Cortex of kidney (tissue), 1 donor: ENCODE measurements at places on chromosomes 1 and 21.

DNA sequence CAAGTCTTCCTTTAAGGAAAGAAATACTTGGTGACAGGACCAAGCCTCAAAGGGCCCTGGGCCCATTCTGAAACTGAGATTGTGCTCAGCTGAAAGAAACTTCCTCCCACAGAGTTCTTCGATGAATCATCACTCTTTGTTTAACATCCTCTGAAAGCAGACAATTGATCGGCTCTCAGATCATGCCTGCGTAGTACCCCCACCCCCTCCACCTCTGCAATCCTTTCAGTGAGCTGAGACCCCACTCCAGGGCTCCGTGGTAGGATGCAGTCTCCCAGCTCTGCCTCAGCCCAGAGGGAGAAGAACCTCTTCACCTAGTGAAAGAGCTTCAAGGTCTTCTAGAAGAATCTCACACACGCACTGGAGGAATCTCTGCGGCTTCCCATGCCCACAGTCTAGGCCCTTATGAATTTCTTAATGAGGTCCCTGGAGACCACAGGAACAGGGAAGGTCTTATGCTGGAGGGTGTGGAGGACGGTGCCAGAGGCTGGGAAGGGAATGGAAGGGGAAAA is 104.9 kb upstream of the SOD1 start:
- DNase-seq: no peak

- DNase-seq: no peak
Observed at GRCh38 chr1:241212628-241213027, 144.4 kb downstream of the RGS7 start.

DNA sequence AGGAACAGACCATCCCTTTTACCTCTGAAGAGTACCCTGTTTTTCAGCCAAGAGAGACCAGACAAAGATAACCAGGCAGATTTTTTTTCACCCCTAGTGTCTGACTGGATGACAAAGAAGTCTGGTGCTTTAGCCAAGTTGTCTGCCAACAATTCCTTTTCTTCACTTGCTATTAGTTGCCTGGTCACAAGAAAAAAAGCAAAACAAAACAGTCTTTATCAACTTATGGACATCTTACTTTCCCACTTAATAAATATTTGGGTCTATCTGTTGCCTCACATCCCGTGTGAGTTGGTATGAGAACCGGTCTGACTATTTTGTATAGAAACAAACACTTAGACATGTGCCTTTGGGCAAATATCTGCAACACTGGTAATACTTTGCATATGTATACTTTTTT is 662.9 kb downstream of the PLPP3 start:
- DNase-seq: no peak

- DNase-seq: no peak
Observed at GRCh38 chr1:162357681-162358266, 18.9 kb downstream of the SPATA46 start.

- DNase-seq: no peak
Observed at GRCh38 chr1:1427820-1428148, 6.7 kb upstream of the ANKRD65 start.

- DNase-seq: no peak
Observed at GRCh38 chr21:44329971-44330681, 9.1 kb downstream of the CFAP410 start.
